ENCODE measurements at places on chromosomes 13 and 19.

- DNase-seq = no peak
Observed at GRCh38 chr19:4164262-4164661, 10.8 kb downstream of the CREB3L3 start.

- DNase-seq = no peak
Observed at GRCh38 chr19:5435642-5436017, 19.6 kb upstream of the ZNRF4 start.

- DNase-seq = no peak
Observed at GRCh38 chr19:47357788-47358680, 8.9 kb downstream of the DHX34 start.

- DNase-seq = peak; percentile 49
Observed at GRCh38 chr13:79386125-79386826, 19.8 kb downstream of the RBM26 start.

DNA sequence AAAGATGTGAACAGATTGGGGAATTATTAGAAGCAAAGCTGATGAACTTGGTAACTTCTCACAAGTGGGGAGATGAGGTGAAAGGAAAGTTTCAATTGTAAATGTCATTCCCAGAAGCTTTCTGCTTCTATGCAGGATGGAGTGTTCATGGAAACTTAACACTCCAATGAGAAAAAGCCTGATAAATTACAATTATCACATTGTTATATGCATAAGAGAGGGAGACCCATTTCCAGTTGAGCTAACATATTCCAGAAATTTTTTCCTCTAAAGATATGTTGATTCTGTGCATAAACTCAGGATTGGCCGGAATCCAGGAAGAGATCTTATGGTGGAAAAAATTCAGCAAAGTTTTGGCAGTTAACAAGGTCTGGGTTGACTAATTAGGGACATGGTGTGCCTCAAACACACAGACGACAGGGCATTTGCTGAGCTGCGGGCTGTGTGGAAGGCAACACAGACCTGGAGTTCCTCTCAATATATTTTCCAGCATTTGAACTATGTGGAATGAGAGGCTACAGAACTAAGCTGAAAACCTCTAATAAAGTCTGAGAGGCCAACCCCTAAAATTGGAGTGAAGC is 64.9 kb upstream of the FGF14 start:
- DNase-seq = no peak
